ENCODE measurements at places on chromosomes 5 and 9. TPM values are rescaled to one million over a fixed set of nuclear protein-coding genes. Genes with fewer than 3 reads are reported as not detected.

DNA sequence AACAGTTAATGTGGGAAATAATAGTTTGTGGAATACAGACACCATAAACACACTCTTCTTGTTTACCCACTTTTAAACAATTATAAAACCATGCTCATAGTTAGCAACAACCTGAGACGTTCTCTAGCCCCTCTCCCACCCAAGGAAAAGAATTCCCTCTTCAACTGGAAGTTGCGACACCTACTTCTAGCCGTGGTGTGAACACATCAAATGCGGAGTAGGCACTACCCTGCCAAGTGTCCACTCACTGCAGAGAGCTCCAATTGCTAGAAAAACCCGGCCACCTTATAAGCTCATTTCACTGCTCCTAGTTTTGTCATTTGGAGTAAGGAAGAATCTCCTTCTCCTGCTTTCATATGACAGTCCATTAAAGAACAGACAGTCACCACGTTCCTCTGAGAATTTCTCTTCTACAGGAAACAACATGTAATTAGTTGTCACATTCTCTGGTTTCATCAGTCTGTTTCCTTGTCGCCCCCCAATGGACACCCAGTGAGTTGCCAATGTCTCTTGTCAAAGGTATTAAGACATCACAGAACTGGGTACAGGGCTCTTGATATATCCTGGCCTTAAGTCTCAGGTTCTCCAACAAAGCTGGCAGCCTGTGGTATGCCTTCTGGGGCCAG, 47.3 kb downstream of the PRLR start:
- DNase-seq, result peak; percentile 34

DNA sequence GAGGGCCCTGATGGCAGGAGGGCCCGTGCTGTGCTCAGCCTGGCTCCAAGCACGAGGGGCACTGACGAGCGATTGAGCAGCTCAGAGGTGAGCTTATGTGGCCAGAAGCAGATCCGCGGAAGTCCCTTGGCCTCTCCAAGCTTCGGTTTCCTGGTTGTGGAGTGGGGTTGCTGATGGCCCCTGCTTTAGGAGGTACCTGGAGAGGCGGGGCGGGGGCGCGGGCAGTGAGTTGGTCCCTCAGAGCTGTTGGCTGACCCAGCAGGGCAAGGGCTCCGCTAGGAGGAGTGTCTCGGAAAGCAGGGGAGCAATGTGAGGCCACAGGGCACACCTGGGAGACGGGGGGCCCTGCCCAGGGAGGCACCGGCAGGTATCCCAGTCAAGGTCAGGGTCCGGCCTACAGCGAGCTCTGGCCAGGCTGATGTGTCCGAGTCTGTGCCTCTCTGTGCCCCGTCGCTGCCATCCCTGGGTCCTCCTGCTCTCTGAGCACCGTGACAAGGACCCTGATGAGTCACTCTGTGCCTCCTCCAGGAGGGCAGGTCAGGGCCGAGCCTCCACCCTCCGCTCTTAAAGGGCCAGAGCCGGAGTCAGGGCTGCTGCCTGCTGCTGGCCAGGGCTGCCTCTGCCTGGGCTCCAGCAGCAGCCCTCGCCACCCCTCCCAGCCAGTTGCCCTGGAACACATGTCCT, 14.8 kb downstream of the NCS1 start:
- DNase-seq, result no peak

DNA sequence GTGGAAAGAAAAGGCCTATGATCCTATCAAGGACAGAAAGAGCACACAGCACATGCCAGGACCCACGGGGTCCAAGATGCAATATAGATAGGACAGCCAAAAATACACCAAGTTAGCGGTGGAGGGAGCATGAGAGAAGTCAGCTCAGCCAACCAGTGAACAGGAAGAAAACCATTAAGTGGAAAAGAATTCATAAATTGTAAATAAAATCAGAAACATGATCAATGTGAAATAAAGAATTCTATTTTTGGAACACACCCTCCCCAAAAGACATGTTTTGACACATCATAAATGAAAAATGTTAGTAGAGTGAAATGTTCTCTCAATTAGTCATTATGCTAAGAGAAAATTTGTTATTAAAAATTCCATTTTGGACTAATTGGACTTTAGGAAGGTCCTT, 35.6 kb downstream of the ATPSCKMT start:
- DNase-seq, result no peak

- no peak for DNase-seq
Observed at GRCh38 chr5:88678770-88679381, 204.1 kb downstream of the MEF2C start.

DNA sequence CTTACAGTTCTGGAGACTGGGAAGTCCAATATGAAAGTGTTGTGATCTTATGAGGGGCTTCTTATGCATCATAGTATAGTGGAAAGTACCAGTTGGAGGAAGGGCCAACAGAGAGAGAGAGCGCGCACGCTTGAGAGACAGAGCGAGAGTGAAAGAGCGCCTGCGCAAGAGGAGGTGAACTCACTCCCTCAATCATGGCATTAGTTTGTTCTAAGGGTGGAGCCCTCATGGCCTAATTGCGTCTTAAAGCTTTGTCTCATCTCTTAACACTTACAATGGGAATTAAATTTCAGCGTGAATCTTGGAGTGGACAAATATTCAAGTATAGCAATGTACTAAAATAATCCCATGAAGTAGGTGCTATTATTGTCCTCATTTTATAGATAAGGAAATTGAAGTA, 303.2 kb downstream of the OSTF1 start:
- no peak for DNase-seq

DNA sequence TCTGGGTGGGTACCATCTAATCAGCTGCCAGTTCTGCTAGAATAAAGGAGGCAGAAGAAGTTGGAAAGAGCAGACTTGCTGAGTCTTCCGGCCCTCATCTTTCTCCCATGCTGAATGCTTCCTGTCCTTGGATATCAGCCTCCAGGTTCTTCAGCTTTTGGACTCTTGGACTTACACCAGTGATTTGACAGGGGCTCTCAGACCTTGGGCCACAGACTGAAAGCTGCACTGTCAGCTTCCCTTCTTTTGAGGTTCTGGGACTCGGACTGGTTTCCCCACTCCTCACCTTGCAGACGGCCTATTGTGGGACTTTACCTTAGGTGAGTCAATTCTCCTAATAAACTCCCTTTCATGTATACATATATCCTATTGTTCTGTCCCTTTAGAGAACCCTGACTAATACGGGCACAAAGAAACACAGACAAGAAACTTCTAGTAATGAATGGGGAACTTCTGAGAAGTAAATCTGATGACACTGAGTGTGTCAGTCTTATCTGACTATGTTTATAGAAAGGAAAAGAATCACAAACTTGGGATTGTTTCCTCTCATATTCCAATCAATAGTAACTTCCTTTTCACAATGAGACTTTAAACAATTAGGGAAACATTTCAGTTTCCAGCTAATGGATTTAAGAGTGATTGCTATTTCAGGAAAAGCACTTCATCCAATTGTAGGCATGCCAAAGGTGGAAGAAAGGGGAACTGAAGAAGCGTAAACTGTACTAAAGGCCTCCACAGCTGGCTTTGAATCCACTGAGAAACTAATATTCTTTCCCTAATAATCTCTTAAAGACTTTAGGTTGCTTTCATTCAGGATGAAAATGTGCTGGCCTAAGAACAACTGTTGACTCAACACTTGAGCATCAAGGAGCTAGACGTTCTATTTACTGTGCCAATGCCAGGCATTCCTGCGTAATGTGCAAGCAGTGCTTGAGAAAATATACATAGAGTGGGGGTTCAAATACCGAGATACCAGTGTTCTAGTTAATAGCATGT, 127.9 kb upstream of the PTGER4 start:
- no peak for DNase-seq

DNA sequence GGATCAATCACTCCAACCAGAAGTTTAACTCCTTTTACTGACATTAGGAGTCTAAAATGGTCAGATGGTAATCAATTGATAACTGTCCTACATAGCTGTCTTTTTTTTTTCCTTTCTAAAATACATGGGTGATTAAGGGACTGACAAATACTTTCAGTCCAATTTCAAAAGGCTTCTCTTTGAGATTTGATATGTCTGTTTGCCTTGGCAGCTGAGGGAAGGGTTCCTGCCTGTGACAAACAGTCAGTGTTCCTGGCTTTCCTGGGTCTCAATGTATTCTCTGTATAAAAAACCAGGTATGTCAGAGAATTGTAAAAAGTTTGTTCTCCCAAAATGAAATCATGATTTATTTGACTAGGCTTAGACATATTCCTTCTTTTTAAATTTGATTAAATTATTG, 84.5 kb downstream of the MEGF10 start:
- DNase-seq, result no peak

- DNase-seq, result no peak
Observed at GRCh38 chr9:128551657-128552152, 682 bp upstream of the SPTAN1 start.

- DNase-seq, result no peak
Observed at GRCh38 chr9:136050701-136051452, 44.2 kb downstream of the NACC2 start.

DNA sequence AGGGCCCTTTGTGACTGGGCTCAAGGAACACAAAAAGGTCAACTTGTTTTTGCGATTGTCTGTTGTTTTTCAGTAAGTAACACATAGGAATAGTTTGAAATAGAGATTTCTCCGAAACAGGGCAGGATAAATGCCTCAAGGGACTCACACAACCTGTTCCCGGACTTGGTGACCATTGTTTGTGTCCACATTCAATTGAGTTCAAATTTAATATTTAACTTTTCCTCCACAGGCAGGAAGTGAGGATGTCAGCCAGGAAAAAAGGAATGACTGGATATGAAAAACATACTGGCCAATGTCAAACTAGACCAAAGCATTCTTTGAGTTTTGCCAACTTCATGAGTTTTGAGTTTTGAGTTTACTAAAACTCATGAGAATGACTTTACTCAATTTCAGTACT, 72.7 kb downstream of the SPATA31C2 start:
- no peak for DNase-seq

GRCh38 chr9:18822850-18823249, 210.2 kb downstream of the SAXO1 start:
- no peak for DNase-seq

DNA sequence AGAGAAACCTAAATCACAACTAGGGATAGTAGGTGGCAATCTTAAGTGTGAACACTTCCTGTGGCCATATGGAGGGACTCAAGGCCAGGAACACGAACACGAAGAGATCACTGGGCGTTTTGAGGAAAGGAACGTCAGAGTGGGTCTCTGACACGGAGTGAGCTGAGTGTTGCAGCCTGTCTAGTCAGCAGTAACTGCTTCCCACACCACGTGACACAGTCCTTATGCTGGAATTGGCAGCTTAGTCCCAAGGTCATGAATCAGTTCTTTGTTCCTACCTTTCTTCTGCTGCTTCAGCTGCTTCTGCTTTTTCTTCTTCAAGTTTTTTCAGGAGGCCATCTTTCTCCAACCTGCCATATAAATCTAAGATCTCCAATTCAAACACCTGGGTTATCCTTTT, 18.2 kb downstream of the SPACA9 start:
- DNase-seq, result no peak

DNA sequence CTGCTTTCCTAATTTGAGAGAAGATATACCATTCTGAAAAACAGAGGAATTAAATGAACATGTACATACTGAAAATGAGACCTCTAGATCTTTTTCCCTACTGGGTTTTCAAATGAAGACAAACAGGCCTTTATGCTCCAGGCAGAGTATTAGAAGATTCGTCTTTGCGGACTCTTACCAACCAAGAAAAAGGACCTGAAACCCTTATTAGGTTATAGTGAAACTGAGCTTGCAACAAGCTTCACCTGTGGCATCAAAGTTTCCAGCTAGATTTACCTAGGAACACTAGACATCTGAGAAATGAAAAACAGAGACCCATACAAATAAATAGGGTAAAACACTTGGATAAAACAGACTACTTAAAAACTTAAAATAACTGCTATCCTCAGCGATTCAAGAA, 46.3 kb downstream of the SMIM15 start:
- no peak for DNase-seq

DNA sequence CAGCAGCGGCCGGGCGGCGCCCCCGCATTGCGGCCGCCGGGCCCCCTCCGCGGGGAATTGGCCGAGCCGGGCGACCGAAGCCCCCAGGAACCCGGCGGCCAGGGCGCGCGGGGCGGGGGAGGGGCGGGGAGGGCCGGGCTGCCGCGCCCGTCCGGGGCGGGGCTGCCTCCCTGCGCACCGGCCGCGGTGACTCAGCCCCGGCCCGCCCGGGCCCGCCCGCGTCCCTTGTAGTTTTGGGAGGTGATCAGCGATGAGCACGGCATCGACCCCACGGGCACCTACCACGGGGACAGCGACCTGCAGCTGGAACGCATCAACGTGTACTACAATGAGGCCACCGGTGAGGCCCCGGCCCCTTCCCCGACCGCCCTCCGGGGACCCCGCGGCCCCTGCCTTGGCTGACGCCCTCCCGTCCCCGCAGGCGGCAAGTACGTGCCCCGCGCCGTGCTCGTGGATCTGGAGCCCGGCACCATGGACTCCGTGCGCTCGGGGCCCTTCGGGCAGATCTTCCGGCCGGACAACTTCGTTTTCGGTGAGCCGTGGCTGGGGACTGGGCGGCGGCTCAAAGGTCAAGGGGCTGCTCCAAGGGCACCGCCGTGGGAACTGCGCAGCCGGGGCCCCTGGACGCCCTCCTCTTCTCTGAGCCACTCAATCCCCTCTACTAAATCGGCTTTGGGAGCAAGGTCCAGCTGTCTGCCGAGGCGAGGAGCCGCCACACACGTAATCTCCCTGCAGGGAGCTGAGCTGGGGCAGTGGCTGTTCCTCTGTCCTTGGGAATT, 592 bp downstream of the TUBB4B start:
- DNase-seq, result peak; percentile 72

DNA sequence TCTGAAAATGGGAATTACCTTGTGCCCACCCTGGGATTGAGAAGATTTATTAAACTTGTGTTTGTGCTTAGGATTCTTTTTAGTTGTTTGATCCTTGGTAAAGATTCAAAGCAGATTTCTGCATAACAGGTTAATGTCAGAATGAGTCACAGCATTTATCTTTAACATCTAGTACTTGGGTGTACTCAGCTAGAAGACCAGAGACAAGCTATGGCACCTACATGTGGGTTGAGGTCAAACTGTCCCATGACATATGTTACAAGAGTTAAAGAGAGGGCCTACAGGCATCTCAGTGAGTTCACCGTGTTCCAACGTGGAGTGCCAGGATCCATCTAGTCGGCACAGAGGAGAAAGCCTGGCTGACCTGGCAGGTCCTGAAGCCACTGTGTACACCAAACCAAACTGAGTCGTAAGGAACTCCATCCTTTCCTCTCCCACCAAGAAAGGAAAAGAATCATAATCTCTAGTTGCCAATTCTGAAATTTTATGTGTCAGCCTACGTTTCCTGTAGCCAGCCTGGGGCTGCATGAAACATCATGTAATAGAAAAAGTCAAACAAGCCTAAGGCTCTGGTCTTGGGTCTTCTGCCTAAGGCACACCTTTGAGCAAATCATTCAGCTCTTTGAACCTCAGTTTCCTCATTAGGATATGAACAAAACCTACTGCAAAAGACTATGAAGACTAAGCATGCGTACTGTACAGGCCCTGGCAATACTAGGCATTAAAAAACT, 73.7 kb downstream of the RCL1 start:
- no peak for DNase-seq

Gene PRELID2
- 12.2 TPM for total RNA-seq

Gene TXNDC8
- total RNA-seq, result not detected

Gene PCDHB13
- total RNA-seq, result 2.5 TPM

Gene CARTPT
- total RNA-seq, result not detected

Gene GPRIN1
- total RNA-seq, result 0.58 TPM

Gene SARDH
- total RNA-seq, result 0.63 TPM

Gene FBP2
- total RNA-seq, result 0.33 TPM

Gene TTF1
- total RNA-seq, result 16.2 TPM

Gene GPR150
- 0.14 TPM for total RNA-seq

Gene AGXT2
- total RNA-seq, result not detected

Gene ROR2
- 0.74 TPM for total RNA-seq
